ENCODE measurements at places on chromosomes 1 and 21.
A peak's percentile ranks its signal among the peaks of the same experiment; 100 is the strongest.

GRCh38 chr1:40316595-40317393 lies at the start of gene COL9A2:
Gene COL9A2 (minus strand): TSS chr1:40317286. CDS start chr1:40317197, 89 bp downstream.
- peak; percentile 78 for DNase-seq

GRCh38 chr1:25246600-25247023 lies 642 bp downstream of the RSRP1 start:
- no peak for DNase-seq

DNA sequence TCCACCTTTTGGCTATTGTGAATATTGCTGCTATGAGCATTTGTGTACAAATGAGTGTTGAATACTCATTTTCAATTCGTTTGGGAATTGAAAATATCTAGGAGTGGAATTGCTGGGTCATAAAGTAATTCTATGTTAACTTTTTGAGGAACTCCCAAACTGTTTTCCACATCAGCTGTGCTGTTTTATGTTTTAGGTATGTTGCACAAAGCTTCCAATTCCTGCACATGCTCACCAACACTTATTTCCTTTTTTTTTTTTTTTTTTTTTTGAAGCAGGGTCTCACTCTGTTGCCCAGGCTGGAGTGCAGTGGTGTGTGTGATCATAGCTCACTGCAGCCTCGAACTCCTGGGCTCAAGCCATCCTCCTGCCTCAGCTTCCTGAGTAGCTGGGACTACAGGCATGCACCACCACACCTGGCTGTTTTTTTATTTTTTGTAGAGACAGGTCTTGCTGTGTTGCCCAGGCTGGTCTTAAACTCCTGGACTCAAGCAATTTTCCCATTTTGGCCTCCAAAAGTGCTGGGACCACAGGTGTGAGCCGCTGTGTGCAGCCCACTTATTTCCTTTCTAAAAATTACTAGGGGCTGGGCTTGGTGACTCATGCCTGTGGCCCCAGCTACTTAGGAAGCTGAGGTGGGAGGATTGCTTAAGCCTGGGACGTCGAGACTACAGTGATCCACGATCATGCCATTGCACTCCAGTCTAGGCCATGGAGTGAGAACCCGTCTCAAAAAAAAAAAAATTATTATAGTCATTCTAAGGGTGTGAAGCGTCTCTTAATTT lies 33.4 kb downstream of the TMCC2 start:
- no peak for DNase-seq

DNA sequence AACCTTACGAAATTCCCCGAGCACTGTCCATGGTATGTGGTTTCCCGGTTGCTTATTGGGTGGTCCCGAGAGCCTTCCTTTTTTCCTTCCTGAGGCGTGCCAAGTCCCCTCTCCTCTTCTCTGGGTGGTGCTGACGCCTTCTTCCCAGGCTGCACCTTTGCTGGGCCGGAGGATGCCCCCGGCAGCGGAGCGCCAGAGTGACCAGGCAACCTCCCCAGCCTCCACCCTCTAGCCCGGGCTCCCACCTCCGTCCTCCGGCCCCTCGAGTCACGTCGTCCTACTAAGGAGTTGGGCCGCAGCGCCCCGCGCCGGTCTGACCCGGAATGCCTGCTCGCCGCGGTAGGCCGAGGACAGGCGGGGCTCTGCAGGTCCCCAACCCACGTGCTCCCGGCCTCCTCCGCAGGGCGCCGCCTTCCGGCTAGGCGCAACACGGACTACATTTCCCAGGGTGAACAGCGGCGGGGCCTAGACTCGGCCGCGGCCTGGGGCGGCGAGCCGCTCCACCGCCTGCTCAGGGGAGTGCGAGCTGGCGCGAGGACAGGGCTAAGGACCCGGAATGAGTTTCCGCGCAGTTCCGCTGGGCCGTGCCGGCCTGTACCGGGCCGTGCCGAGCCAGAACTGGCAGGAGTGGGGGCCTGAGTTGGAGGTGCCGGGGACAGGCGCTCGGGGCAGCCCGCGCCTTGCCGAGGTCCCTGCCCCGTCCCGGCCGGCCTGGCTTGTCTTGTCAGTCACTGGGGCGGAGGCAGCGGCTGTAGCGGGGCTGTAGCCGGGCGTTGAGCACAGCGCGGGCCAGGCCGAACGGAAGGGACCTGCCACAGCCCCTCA lies at the start of gene IPO13:
TSS of gene IPO13 (plus strand) at position 715 of the 825 bp plus-strand sequence. CDS start 651 bp downstream, outside the sequence.
- peak; percentile 99 for DNase-seq

DNA sequence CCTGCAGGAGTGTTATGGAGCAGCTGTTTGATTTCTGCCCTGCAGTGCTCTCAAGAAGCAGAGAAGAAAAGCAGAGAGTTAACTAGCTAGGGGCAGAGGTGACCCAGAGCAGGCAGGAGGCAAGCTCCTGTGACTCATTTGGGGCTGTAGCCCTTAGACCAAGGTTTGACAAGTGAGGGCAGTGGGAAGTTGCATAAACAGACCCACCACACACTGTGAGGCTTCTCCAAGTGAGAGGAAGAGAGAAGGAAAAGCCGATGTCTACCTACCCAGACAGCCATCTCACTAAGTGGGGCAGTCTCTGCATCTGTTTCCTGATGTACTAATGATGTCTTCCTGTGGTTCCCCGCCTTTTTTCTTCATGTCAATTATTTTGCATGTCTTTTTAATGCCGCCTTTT lies 159.9 kb upstream of the NR5A2 start:
- DNase-seq: no peak

DNA sequence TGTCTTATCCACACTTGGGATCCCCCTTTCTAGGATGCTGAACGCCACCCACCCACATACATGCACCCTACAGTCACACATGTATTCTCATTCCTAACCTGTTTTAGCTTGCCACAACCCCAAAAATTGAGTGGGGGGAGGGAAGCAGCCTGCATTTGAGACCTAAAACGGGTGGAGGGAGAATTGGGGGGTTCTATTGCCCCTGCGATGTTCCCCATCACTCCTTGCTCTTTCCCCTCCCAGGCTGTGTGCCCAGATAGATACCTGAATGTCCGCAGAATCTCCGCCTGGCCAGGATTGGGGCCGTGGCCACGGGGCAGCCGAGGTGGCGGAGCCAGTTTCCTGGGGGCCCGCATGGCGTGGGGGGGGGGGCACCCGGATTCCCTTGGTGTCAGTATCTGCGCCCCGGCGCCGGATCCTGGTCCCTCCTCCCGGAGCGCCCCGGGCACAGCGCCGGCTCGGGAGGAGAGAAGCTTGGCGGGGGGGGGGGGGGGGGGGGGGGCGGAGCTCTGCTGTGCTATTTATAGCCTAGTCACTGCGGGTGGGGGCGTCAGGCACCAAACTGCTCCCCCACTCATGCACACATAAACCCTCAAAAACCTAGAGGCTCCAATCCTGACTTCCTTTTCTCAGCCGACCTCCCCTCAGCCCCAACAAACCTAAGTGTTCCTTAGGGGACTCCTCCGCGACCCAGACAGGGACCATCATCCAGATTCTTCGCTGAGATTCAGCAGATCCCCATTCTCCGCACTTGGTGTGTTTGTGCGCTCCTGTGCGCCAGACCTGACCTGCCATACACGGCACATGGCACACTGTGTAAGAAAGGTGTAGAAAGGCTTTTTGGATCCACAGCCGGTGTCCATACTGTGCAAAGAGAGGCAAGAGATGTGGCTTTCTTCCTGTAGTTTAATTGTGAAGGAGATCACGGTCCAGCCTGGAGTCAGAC lies 1.9 kb downstream of the ANKRD34A start:
- peak; percentile 41 for DNase-seq
